Heart left ventricle (tissue), 16 donors: ENCODE measurements at places on chromosomes 1 and 21. TPM values are rescaled to one million over a fixed set of nuclear protein-coding genes. Genes with fewer than 3 reads are reported as not detected.

PTPRF gene
- 74.1 TPM for total RNA-seq

SLAMF8 gene
- total RNA-seq = 2.5 TPM

SPATA46 gene
- not detected for total RNA-seq

DNA sequence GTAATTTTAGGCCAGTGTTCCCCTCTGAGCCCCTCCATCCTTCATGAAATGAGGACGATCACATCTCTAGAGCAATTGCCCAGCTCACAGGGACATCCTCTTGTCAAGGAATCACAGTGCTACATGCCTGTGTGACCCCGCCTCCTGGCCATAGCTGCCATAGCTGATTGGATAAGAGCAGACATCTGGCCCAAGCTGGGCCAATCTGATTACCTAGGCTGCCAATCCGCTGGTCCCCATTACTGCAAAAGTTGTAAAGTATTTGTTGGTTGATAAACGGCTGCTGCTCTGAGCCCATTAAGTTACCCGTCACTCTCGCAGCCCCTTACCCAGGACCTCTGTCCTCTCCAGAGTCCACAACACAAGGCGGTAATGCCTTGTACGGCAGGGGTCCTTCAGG is 8.3 kb downstream of the NT5C1A start:
- no peak for DNase-seq

GRCh38 chr21:37658817-37659458 is 257.3 kb downstream of the KCNJ6 start:
- no peak for DNase-seq

- no peak for DNase-seq
Measured at GRCh38 chr1:214515544-214516433, 35.6 kb downstream of the PTPN14 start.

- peak; percentile 92 for DNase-seq
Measured at GRCh38 chr1:231626535-231626950, at the start of gene DISC1. Gene DISC1 (plus strand): TSS chr1:231626790. CDS start chr1:231626868, 78 bp downstream.

- DNase-seq = no peak
Measured at GRCh38 chr1:46580140-46580903, 23.7 kb downstream of the MKNK1 start.

GRCh38 chr1:166902279-166902678 is 26.2 kb upstream of the TADA1 start:
- no peak for DNase-seq

DNA sequence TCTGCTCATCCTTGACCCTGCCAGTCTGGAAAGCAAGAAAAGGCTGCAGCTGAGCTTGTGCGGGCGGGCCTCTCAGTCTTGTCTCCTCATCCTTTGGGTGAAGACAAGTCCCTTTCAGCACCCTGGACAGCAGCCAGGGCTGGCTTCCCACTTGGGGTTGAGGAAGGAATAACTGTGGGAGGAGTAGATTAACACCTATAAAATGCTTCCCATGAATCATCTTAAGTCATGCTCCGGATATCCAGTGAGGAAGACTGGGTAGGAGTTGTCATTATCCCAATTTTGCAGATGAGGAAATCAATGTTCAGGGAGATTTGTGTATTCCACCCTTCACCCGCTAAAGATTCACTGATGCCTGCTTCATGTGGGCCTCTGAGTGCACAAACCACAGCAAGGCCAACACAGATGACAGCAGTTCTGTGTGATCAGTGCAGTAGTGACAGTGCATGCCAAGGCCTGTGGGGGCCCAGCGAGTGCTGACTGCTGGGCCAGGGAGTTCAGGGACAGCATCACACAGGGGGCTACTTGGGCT is 20.1 kb upstream of the COL16A1 start:
- peak; percentile 55 for DNase-seq

GRCh38 chr1:97200595-97200994 is 479.0 kb downstream of the PTBP2 start:
- no peak for DNase-seq
